ENCODE measurements at places on chromosomes 1 and 21.

DNA sequence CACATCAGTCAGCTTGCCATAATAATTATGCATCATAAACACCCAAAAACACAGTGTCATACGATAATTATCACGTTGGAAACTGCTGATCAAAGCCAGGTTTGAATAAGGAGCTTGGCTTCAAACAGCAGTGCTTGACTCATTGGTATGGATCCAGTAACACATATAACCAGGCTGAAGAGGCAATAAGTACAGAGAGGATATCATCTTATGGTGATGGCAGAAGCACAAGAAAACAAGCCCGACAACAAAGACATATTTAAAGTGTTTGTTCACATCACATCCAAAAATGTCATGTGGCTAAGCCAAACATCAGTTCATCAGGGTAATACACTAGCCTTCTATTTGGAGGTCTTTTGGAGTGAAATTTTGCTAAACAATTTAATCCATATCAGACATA lies 389.7 kb downstream of the NCAM2 start:
- DNase-seq: no peak

DNA sequence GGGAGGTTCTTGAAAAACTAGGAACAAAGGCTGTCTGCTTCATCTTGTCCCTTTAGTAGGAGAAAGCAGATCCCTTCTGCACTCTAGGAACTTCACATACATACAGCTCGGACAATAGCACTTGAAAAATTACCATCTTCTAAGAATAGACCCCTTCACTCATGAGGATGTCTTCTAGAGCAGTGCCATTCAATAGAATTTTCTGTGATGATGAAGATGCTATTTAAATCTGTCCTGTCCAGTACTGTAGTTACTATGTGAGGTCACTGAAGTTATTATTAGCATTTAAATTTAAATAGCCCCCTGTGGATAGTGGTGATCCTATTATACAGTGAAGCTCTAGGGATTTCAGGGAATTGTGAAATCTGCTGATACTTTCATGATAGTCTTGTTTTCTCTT lies 46.4 kb upstream of the RAB3GAP2 start:
- DNase-seq: no peak

DNA sequence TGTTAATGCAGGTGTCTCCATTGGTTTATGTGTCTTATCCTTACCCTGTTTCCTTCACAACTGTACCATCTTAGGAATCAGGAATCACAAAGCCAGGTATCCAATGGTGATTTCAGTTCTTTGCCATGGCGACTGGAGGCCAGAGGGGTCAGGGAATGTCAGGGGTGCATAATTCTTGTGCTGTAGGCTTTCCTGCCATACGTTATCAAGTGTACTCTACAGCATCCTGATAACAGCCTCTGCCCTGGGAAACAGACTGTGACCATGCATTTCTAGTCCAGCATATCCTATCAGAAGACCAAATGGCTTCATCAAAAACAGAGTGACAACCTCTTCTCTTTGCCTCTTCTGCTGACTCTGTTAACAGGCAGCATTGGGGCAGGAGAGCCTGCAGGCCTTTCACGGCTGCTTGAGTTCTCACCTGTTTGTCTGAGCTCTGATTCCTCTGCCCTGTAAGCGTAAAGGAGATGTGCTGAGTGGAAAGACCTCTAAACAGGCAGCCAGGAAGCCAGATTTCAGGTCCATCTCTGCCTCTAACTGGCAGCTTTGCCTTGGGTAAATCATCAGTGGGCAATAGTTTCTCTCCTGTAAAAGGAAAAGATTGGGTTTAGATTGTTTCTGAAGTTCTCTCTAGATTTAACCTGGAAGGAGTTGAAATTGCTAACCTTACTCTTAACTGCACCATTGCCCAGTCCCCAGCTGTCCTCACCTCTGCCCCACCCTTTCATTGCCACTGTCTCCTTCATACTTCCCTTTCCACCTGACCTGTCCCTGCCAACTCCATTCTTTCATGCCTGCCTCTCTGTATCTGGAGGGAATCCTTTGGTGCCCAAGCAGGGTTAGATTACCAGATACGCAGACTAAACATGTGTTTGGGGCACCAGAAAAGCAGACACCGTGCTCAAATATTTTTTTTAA lies 80.2 kb downstream of the LRRC8D start:
- no peak for DNase-seq

- DNase-seq: no peak
Observed at GRCh38 chr1:208526613-208527125, 282.5 kb upstream of the PLXNA2 start.

DNA sequence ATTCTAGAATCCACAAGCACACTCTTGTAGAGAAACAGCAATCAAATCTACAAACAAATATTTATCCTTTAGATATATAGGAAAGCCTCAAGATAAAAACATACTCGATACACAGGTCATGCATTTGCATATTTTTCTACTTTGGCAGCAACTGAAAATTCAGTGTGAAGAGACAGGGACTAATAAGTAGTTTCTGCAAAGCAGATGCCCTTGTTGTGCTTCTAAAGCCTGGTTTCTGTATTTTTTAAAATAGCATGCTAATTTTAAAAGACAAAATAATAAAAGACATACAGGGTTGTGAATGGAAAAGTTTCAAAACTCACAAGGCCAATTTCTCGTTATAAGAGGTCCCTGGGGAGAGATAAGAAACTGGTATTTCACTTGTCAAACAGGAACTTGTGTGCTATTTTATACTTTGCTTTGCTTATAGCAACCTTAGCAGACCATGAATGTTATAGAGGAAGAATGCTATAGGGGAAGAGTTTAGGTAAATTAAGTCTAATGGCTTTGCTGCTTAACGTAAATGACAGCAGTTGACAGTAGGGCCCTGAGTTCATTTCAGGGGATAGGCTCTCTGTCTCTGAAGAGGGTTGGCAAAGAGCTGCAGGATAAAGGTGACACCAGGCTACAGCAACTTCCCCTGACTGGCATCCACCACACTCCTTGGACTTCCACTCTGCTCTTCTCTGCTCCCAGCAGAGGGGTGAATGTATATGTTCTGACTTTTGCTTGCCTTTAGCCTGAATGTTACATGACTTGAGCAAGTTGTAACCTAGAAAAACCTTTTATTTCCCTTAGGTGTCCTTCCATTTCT lies 9.4 kb upstream of the RGS13 start:
- no peak for DNase-seq

DNA sequence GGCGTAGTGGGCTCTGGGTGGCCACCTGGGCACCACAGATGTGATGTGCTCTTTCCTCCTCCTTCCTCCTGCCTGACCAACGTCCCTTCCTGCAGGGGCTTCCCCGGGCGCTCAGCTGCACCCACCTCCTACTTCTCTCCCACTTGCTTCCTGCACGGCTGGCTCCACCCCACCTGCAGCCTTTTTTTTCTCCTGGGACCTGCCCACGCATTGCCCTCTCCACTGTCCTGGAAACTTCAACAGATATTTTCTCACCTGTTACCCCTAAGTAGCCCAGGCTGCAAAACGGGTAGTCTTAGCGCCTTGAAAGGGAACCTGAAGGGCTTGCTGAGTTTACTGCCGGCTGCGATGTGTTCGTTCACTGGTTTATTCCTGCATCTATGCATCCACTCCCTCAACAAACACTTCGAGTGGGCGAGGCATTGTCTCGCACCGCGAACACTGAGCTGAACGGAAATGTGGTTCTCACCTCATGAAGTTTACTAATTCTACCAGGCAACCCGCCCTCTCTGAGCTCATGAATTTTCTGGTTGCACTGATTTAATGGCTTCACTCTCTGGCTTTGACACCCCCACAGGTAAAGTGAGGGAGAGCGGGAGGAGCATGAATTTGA lies 23.6 kb downstream of the ZBTB18 start:
- peak; percentile 41 for DNase-seq

DNA sequence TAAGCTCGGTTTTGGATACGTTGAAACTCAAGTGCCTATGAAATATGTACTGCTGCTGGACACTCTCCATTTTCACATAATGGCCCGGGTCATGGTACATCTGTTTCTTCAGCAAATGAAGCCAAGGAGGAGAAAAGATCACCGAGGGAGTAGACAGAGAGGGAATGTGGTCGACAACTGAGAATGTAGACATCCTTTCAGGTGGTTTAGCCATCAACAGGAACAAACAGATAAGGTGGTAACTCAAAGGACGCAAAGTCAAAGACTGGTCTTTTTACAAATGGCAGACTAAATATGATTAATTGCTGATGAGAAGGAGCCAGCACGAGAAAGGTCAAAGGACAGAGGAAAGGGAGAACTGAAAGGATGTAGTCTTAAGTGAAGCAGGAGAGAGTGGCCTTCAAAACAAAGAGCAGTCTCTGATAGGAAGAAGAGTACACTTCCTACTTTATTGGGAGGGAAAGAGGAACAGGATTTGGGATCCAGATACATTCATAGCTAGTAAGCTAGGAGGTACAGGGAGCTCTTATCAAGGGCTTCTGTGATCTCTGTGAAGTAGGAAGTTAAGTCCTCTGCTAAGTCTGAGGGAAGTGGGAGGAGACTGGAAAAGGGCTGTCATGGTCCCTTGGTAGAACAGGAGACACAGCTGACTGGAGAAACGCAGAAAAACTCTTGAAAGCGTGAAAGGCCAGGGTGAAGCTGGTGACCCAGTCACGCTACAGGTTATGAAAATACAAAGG lies 28.3 kb downstream of the NUP133 start:
- DNase-seq: no peak

DNA sequence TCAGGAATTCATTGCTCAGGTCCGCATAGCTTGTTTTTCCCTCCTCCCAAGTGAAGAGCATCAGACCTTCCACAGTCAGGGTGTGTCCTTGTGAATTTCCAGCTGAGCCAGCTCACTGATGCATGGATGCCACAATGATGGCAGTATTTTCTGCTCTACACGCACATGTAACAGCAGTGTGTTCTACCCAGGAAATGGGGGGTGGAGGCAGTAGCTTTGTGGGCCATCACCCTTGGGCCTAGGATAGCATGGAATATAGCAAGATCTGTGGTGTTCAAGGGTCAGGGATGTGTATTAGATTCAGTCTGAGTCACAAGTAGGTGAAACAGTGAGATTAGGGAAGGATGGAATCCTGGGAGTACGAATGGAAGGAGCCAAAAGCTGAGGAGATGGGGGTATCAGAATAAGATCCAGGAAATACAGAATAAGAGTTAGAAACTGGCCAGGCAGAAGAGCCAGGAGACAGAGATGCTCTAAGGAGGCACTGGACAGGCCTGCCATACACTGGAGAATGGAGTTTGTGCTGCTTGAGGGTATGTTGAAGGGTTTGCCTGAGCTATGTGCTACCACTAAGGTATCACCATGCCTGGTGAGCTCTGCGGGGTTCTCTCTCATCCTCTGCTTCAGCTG lies 90.6 kb upstream of the CNIH3 start:
- no peak for DNase-seq

DNA sequence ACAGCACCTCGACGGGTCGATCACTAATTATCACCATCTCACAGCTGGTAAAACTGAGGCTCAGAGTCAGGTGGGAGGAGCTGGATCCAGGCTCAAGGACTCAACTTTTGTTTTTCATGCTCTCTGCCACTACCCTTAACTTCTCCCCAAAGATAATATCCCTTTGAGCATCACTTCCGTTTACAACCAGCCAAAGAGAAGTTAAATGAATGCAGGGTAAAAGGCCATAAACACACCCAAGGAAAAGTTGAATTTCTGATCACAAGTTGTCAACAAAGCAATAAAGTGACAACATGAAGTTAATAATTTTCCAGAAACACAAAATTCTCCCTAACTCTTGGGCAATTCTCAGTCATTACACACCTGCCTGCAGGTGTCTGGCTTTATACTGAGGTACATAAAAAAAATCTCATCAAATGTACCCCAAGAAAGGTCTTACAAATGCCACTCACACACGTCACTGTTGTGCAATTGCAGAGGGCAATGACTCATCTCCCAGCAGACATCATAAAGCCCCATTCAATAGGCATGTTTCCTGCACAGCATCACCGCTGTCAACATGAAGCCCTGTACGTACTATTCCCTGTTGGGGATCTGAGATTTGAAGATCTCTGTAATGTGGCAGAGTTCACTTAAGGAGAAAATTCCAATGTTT lies 3.4 kb downstream of the OR2T11 start:
- no peak for DNase-seq

DNA sequence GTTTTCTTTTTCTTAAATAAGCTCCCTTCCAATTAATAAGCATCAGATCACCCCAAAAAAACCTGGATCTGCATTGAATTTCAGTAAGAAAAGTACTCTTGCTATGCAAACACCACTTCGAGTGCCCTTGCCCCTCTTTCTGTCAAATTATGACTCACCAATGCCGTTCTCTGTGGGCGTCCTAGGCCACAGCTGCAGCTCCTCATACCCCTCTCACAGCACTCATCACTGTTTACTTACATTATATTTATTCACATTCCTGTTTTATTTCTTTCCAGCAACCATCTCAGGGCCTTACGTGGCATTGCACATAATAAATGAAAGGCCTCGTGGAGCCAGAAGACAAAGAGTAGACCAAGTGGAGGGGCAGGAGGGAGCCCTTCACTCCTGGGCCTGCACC lies 99.1 kb upstream of the CTTNBP2NL start:
- peak; percentile 6 for DNase-seq

DNA sequence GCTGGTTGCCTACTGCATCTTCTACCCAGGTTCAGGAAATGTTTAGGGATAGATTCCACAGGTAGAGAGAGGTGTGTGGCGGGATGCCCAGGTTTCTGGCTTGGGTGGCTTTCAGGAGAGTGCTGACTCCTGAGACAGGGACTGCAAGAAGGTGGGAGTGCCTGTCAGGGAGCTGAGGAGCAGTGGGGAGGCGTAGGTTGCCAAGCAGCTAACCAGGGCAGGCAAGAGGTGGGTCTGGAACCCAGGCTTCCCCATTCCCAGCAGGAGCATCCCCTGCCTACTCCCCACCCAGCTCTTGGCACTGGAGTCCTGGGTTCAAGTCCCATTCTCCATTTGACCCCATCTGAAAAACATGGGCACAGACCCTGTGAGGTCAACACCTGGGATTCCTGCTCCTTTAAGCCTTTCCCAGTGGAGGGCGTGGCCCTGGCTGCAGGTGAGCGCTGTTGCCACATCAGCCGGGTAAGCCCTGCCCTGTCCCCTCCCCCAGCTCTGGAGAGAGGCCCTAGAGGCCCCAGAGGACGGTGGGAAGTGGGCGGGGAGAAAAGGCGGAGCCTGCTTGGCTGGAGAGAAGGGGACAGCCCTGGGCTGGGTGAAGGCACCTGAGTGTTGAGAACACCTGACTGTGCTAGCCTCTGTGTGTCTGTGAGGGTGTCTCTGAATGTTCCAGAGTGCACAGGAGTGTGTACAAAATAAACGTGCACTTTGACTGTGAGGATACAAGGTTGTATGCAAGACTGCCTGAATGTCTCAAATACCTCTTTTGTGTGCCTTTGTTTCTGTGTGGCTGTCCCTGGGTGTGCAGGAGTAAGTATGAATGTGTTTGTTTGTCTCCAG lies 14.0 kb upstream of the SYNC start:
- peak; percentile 68 for DNase-seq

- DNase-seq: no peak
Observed at GRCh38 chr1:3152143-3152542, 83.1 kb downstream of the PRDM16 start.

GRCh38 chr21:16363518-16363917 lies 633.7 kb downstream of the USP25 start:
- DNase-seq: no peak

- DNase-seq: no peak
Observed at GRCh38 chr21:46442938-46443337, 15.8 kb upstream of the DIP2A start.

Measured in stimulated activated naive CD8-positive, alpha-beta T cell treated with anti-CD3 and anti-CD28 coated beads, Interleukin-15, Interleukin-2, amounts not matched to agents 100 U/mL and 50 U/mL, for 24 hours (primary cell).